ENCODE measurements at places on chromosomes 5 and 9.
A peak's percentile ranks its signal among the peaks of the same experiment; 100 is the strongest.

DNA sequence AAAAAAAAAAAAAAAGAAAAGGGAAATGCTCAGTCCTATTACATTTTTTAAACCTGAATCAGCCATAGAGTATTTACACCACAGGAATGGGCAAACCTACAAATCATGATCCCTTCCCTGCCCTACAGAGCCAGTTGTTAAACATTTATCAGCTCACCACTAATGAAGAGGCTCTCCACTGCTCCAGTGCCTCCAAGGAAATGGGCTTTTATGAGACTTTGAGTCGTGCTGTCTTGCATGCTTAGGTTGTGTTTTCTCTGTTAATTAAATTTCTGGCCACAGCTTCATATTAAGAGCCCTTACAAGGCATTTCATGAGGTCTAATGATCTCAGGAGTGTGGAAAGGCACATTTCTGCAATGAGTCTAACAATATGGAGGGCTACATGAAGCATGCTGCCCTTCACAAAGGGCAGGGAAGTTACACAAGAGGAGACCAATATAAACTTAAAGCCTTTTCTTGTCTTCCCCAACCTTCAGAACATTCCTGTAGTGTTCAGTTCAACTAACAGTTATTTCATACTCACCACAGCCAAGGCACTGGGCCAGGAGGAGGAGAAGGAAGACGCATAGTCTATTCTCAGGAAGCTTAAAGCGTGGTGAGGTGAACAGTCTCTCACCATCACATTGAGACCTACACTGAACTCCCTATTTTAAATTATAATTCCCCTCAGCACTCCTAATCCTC lies 140.1 kb upstream of the ABCA1 start:
- peak; percentile 61 for DNase-seq

DNA sequence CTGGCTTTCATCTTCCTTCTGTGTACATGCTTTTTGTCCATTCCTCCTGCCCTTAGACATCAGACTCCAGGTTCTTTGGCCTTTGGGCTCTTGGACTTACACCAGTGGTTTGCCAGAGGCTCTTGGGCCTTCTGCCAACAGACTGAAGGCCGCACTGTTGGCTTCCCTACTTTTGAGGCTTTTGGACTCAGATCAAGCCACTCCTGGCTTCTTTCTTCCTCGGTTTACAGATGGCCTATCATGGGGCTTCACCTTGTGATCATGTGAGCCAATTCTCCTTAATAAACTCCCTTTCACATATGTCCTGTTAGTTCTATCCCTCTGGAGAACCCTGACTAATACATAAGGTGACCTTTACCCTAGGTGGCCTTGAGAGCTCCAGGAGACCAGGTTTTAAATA lies 189.1 kb upstream of the CCNG1 start:
- DNase-seq = peak; percentile 30

DNA sequence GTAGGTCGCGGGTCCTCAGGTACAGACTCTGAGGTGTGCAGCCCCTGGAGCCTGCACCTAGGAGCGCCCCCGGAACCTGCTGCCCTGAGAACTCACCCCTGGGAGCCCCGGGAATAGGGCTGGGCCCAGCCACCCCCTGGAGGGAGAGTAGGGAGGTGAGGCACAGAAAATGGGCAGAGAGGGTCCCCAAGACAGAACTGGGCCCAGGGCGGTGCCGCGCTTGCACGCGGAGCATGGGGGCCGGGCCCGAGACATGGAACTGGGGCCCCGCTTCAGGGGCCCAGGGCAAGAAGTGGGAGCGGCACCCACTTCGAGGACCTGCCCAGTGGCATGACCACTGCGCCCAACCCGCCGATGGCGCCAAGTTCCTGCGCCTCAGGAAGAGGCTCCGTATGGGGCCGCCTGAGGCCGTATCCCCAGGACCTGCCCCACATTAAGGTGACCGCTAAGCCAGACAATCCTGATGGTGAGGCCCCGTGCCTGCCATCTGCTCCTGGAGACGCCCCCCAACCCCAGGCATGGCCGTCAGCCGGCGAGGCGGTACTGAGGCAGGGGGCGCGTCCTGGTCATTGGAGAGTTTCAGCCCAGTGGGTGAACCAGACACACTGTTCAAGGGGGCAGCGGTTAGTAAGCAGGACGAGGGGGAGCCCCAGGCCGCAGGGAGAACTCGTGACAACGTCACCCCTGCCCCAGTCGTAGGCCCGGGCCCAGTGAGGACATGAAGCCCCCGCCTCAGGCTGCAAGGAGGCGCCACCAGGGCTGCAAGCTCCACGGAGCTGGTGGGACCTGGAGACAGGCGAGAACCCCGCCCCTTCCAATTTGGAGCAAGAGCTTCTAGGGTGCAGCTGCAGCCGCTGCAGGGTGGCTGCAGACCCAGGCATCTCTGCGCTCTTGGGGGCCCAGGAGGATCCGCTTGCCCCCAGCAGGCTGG lies 89.5 kb upstream of the PUM3 start:
- no peak for DNase-seq

GRCh38 chr9:129868872-129869486 lies 33.7 kb downstream of the USP20 start:
- DNase-seq = no peak

GRCh38 chr9:78278177-78278777 lies 18.6 kb upstream of the PSAT1 start:
- peak; percentile 3 for DNase-seq

GRCh38 chr5:125835293-125836172 lies 587.7 kb upstream of the GRAMD2B start:
- DNase-seq = peak; percentile 71

- DNase-seq = no peak
Measured at GRCh38 chr9:99038484-99038820, 66.5 kb upstream of the TGFBR1 start.

- no peak for DNase-seq
Measured at GRCh38 chr5:134136221-134136631, 21.7 kb downstream of the TCF7 start.

DNA sequence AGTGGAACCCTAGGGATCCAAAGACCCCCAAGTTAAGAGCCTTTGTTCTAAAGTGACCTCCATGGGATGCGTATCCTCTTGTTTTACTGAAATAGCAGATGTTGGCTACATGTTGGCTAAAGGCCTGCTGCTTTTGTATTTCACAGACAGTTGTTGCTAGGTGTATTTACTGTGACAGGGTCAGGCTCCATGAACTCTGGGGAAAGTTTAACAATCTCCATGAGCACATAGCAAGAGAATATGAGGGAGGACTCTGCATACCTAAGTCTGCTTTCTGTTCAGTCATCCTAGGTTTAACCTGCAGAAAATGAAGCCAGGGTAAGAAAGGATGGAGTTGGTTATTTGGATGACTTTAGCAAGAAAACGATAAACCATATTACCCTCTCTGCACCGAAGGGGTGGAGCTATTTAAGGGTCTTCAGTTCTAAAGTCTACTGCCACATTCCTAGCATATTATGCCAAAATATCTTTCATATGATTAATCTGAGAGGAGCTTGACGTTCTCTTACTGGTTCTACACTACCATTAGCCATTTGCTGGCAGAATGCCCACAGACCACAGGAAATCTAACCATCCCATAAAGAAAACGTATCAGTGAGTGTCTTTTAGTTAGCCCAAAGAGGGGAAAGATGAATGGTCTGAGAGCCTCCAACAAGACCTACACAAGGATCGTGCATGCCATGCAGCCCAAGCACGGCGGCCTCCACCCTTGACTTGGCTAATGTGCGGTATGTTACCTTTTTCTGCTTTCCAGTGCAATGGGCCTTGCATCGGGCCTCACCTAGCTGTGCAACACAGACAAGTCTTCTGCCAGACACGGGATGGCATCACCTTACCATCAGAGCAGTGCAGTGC lies 127.8 kb downstream of the SAXO1 start:
- peak; percentile 76 for DNase-seq

- DNase-seq = no peak
Measured at GRCh38 chr5:39761199-39761950, 336.6 kb upstream of the DAB2 start.

DNA sequence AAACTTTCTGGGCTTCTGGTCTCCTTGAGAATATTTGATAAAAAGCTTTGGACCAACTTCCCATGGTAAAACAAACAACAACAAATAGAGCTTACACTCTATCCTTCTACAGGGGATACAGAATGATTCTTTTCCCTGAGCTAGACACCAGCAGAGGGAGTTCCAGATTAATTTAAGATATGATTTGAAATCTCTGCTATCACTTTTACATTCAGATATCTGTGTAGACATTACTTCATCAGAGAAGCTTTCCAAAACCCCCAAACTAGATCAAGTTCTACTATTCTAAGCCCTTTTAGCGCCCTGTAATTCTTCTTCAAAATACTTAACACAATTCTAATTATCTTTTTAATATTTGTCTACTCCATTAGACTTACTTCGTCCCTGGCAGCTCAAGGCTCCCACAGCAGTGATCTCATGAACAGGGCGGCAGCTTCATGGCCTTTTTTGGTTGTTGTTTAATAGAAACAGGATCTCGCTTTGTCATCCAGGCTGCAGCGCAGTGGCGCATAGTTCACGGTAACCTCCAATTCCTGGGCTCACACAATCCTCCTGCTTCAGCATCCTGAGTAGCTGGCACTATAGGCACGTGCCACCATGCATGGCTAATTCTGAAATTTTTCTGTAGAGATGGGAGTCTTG lies 955 bp upstream of the GALNT12 start:
- DNase-seq = no peak

DNA sequence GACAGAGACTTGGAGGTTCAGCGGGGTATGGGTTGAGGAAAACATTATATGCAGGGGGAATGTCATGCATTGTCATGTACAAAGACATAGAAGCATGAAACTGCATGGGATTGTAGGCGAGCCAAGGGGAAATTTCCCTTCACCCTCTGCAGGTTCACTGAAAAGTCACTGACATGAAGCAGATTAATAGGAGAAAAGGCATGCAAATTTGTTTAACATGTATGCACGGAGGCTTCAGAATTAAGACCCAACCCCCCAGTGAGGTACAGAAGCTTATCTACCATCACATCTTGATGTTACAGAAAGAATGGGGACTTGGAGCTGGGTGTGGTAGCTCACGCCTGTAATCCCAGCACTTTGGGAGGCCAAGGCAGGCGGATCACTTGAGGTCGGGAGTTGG lies 18.5 kb downstream of the NIM1K start:
- DNase-seq = no peak

DNA sequence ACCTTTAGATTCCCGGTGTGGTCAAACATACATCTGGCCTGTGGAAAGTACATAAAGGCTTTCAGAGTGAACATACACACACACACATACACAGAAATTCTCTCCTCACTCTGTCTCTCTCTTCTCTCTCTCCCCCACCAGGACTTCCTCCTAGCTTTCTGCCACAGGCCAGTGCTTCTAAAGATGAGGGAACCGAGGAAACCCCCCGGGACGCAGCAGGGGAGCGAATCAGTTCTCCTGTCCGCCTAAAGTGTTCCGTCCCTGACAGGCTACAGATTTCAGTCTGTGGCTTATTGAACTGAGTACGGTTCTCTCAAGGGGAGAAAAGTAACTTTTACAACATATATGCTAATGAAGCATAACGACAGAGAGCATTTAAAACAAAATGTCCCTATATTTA lies 75.8 kb downstream of the MED27 start:
- no peak for DNase-seq

DNA sequence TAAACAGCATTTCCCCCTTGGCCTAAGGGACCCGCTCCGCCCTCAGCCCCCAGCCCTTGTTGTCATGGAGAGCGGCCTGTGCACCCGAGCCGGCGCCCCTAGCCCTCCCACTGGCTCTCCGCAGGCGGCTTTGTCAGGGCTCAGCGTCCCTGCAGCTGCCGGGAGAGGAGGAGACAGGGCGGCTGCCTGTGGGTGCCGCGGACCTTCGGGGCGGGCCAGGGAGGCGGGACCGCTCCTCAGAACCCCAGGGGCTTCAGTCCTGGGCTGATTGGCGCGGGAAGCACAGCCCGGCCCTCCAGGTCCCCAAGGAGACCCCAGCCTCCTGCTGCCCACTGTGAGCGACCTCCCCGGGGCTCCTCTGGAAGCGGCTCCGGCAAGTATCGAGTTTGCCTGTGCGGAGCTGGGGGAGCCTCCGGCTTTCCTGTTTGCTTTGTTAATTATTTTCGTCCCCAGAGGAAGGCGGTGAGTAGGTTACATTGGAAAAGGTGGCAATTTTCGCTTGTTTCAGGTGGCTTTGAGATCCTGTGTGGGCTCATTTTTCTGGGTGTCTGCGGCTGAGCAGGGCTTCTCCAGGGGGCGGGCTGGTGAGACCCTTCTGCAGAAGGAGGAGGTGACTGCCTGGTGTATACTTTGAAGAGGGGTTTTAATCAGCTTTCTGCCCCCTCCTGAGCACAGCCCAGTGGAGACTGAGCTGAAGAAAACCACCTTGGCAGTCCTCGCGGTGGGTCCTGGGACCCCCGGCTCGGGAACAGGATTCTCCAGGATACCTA lies at the start of gene FGD3:
Gene FGD3, plus strand, starts transcription at position 256 of the 770 bp plus-strand sequence. CDS start 28,734 bp downstream, outside the sequence.
- DNase-seq = no peak

DNA sequence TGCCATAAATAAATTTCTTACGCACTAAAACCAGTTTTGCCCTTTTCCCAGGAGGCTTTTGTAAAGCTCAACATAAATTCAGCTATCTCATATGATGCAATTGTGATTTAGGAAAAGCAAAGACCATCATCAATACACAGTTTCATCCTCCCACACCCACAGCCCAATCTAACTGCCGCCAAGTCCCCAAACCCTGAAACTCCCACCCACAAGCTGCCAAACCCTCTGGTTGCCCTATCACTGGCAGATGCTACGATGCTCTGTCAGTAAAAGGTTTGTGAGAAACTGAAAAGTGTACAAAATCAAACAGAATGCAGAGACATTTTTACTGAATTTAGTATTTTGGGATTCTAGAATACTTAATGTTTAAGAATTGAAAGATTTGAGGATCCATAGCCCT lies 42.8 kb upstream of the NR4A3 start:
- DNase-seq = no peak

GRCh38 chr9:109776391-109776790 lies 3.6 kb upstream of the PALM2AKAP2 start:
- peak; percentile 92 for DNase-seq

GRCh38 chr5:143345671-143346440 lies 57.6 kb downstream of the NR3C1 start:
- no peak for DNase-seq

GRCh38 chr5:36646507-36647023 lies 40.2 kb downstream of the SLC1A3 start:
- DNase-seq = peak; percentile 86

GRCh38 chr5:113572716-113573115 lies 59.2 kb downstream of the YTHDC2 start:
- no peak for DNase-seq

GRCh38 chr9:127216210-127216887 lies 48.2 kb upstream of the GARNL3 start:
- no peak for DNase-seq

DNA sequence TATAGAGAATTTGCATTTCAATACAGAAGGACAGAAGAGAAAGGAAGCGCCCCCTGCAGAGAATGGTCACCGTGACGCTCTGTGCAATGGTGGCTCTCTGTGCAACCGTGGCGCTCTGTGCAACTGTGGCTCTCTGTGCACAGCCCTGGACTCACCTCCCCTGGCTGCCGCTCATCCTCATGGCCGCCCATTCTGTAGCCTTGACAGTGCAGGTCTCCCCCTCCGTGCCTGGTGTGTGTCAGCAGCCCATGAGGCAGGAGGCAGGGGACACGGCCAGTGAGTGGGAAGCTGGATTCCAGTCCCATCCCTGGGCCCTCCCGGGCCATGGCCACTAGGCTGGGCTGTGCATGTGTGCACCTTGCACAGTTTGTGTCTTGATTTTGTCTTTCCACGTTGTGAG lies 12.0 kb downstream of the EXOC3 start:
- DNase-seq = no peak

All from RPMI7951 (cell line).